NCI-H774 (cell line): ENCODE measurements at places on chromosomes 16 and 17.

DNA sequence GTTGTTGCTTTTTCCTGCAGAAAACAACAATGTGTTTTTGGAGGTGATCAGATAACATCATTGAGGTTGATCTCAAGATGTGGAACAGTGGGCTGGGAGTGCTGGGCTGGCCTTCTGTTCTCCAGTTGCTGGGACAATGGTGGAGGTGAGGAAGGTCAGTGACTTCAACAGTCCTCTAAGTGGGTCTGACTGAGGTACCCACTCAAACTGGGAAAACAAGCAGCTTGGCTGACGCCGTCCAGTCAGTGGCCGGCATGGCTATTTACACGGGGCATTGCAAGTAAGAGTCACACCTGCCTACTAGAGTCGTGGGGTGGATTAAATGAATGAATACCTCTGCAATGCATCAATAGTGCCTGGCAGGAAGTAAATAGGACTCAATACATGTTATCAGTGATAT lies 386.7 kb upstream of the ZFHX3 start:
- no peak for DNase-seq

DNA sequence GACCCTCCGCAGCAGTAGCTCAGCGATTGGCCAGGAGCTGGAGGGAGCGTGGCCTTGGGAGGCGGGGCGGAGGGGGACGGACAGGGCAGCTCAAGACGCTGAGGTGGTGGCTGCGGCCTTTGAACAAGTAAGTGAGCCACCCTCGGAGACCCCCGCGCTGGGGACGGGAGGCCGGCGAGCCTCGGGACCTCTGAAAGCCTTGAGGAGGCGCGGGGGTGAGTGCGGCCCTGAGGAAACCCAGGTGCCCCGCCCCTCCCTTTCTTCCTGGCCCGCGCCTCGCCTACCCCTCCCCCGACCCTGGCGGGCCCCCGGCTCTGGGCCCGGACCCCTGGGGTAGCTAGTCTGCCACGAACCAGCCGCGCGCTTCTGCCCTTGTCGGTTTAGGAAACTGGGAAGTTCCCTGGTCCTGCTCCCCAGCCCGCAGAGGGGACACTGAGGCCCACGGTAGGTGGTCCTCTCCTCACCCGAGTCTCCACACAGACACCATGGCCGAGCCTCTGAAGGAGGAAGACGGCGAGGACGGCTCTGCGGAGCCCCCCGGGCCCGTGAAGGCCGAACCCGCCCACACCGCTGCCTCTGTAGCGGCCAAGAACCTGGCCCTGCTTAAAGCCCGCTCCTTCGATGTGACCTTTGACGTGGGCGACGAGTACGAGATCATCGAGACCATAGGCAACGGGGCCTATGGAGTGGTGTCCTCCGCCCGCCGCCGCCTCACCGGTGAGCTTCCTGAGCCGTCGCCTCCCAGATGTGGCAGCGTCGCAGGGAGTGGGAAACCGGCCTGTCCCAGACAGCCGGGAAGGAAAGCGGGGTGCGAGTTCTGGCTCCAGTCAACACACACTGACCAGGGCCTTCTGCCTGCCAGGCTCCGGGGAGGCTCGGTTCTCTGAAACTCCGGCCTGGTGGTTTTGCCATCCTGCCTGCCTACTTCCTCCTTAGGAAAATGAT lies at the start of gene MAPK7:
Gene MAPK7, plus strand, starts transcription at position 83 of the 945 bp plus-strand sequence. Its CDS starts 403 bp downstream, at position 486.
- DNase-seq = no peak

DNA sequence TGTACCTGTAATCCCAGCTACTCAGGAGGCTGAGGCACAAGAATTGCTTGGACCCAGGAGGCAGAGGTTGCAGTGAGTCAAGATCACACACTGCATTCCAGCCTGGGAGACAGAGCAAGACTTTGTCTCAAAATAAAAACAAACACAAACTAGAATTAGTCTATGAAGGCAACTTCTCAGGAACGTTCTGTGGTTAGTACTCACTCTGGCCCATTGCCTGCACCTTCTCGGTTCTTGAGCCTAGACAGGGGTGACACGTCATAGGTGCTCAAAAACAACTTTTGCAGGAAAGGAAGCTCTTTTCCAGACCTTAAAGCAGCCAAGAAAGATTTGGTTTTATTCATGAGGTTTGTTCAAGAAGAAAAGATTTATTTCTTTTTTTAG lies 22.3 kb upstream of the CNOT1 start:
- no peak for DNase-seq

DNA sequence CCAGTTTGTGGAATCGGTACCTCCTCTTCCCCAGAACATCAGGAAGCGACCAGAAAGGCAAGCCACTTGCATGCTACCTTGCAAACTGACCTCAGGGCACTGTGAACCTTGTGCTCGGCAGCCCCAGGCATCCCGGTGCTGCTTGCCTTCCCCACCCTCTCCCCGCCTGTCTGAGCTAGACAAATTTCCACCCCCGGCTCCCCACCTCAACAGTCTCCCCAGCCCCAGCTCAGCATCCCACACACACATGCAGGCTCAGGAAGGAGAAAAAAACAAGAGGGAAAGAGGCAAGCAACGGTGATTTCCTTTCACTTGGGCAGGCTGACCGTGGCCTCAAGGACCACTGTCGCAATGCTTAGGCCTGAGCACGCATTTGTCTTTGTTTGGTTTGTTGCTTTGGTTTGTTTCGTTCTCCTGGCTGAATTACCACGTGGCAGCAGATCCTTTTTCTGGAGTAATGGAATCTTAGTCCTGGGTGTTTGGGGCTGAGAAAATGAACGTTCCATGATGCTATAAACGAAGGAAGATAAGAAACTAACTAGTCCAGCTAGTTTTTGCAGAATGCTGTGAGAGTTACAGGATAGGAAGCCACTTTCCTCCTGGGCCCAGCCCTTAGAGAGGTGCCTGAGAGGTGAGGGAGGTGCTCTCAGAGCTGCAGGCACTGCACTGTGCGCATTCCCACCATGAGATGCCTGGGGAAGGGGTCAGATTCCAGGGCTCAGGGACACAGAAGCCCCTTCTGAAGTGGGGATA lies 27.9 kb downstream of the SDK2 start:
- no peak for DNase-seq
